NB4 (cell line): ENCODE measurements at places on chromosomes 13 and 19.
A peak's percentile ranks its signal among the peaks of the same experiment; 100 is the strongest.

- DNase-seq = peak; percentile 66
Measured at GRCh38 chr19:36128392-36128736, 11.5 kb upstream of the CAPNS1 start.

DNA sequence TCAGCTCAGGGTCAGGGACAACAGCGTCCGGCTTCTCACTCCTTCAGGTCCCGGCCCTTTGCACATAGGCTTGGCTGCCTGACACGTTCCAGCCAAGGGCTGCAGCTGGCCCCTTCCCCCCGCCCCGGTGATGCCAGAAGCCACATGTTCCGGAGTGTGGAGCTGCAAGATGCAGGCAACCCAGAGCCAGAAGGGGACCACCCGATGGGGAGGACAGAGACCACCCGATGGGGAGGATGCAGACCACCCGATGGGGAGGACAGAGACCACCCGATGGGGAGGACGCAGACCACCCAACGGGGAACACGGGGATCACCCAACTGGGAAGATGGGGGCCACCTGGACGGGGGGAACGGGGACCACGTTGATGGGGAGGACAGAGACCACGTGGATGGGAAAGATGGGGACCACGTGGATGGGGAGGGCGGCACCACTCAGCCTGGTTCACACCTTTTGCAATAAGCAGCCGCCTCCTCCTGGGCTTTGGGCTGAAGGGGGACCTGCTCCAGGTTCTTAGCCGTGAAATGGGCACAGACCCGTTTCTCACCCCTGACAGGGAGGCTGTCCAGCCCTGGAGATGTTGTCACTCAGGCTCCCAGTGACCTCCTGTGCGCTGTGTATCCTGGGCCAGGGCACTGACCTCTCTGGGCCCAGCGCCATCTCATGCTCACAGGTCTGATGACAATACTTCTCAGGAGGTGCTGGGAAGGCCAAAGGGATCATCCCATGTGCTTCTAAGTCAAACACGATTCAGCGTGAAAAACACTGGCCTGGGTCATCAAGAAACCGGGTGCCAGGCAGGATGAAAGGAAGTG lies 34.5 kb downstream of the C13orf46 start:
- no peak for DNase-seq

- DNase-seq = no peak
Measured at GRCh38 chr13:93834051-93834450, 607.4 kb downstream of the GPC6 start.

DNA sequence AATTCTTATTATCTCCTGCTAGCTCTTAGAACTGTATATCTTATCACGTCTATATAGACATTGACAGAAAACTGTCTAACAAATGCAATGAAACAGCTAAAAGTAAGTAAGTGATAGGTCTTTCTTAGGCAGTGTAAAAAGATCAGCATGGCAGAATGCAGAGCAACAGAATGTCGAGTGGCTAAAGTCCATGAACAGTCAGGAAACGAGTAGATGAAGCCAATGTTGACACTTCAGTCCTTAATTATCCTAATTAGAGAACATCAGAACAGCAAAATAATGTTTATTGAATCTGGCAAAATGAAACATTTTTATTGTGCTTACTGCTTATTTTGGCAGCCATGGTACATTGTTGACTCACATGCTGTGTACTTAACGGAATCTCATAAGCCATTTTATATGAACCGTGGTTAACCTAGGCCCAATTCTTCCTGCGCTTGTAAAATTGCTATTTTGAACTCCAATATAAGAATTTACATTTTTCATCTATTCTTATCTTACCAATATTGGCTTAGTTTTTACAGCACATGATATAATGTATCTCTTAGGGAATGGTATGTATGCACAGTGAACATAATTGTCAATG lies 748.1 kb downstream of the DACH1 start:
- no peak for DNase-seq

GRCh38 chr19:7360393-7360984 lies 11.8 kb downstream of the ARHGEF18 start:
- DNase-seq = peak; percentile 62

GRCh38 chr19:7953576-7953975 lies 10.1 kb upstream of the TIMM44 start:
- peak; percentile 25 for DNase-seq

DNA sequence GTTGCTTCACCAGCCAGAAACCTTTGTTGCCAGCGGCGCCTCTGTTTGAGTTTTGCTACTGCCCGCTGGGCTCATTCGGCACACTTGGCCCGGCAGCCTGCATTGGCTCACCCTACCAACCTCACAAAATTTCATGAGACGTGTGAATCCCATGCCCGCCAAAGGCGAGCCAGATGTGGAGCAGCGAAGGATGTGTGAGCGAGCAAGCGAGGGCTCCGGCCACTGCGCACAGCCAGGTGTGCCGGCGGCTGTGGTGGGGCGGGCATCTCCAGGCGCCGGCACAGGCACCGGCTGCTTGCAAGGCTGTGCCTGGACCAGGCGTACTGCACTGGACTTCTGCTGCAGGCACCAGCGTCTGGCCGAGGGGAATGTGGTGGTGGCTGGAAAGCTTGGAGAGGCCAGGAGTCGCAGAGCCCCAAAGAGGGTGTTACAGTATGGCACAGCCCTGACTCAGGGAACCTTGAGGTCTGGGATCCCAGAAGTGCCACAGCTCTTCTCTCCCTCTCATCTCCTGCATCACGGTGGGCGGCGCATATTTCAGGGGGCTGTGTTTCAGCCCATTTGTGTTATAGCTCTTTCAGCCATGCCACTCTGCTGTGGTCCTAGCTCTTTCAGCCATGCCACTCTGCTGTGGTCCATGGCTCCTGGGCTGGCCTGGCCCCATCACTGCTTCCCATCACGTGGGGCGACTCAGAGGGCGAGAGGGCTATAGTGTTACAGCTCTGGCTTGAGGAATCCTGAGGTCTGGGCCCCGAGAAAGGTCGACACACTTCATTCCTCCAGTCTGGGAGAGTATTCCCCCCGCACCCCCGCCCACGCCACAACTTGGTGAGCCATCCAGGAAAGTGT lies 592.0 kb upstream of the SLITRK5 start:
- DNase-seq = no peak

DNA sequence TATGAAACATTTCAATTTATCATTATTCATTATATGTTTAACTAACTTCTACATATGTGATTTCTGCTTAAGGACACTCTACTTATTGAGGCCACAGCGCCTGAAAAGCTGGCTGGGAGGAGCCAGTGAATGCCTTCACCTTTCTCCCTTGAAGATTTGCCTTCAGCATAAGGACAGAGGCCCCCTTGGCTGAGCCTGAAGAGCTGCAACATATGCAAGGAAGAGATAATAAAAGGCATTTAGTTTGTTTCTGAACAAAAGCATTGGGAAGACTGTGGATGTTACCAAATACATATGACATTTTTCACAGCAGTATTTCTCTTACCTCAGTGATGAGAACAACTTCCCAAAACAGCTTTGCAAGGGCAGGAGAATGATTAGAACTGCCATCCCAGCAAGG lies 92.1 kb downstream of the ABCC4 start:
- no peak for DNase-seq

- DNase-seq = no peak
Measured at GRCh38 chr13:93736081-93736480, 509.5 kb downstream of the GPC6 start.

- DNase-seq = no peak
Measured at GRCh38 chr19:43551399-43552197, 18.6 kb downstream of the ZNF575 start.

- DNase-seq = no peak
Measured at GRCh38 chr13:104270731-104271130, 1204.5 kb upstream of the SLC10A2 start.

GRCh38 chr19:952680-953444 lies 27.0 kb downstream of the ARID3A start:
- DNase-seq = peak; percentile 66

- no peak for DNase-seq
Measured at GRCh38 chr13:24613755-24614154, 66.5 kb upstream of the ATP12A start.
